Activated T-cell treated with anti-CD3 and anti-CD28 coated beads, Interleukin-2, amount 50 U/mL, for 48 hours (primary cell): ENCODE measurements at places on chromosomes 5 and 9.
A peak's percentile ranks its signal among the peaks of the same experiment; 100 is the strongest.

GRCh38 chr5:81172710-81173109 is 60.4 kb upstream of the CKMT2 start:
- no peak for DNase-seq

DNA sequence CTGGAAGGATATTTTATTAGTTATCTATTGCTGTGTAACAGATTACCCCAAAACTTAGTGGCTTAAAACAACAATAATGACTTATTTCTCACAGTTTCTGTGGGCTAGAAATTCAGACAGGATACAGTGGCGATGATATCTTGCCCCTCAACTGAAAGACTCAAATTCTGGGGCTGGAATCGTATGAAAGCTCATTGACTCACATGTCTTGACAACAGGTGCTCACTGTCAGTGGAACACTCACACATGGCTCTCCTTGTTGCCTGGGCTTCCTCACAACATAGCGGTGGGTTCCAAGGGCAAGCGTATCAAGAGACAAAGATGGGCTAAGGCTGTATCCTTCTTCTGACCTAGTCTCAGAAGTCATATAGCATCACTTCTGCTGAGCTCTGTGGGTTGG is 3.7 kb upstream of the GNPDA1 start:
- DNase-seq = peak; percentile 64

DNA sequence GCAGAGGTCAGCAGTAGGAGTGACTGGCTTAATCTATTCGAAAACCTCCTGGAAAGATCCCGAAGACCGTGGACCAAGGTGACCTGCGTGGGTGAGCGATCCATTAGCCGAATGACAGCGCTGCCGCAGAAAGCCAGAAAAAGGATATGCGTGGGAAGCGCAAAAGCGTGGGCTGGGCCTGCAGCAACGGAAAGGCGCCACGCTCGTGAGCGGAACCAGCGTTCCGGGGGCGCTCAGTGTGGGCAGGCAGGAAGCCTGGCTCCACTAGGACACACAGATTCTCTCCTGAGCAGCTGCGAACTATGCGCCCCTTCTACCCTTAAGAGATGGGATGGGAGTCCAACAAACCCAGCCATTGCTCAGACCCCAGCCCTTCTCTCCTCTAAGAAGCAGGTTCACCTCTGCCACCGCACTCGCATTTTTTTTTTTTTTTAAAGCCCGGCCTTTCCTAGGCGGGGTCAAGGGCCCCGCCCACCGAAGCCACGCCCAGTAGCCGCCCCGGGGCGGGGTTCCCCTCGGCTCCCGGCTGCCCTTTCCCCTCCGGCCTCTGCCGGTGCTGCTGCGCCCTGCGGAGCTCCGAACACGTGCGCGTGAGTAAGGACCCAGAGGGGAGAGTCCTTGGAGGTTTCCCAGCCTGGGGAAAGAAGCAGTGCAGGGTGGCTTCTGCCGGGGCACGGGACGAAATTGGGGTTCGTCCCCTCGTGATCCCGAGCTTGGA is 19.8 kb upstream of the MATR3 start:
- peak; percentile 94 for DNase-seq

DNA sequence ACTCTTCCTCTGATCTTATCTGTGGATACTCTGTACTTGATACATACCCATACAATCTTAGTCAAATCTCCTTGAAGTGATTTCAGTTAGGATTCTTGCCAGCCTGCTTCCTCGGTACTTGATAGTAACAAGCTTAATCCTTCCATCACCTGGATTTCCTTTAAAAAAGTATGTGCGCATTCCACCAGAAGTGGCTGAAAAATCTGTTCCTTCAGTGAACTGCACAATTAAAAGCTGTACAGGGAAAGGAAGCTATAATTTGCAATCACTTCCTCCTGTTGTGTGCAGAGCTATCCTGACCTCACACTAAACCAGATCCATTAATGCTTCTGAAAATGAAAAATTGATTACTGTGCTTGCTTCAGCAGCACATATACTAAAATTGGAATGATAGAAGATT is 47.3 kb downstream of the PWWP2A start:
- no peak for DNase-seq

DNA sequence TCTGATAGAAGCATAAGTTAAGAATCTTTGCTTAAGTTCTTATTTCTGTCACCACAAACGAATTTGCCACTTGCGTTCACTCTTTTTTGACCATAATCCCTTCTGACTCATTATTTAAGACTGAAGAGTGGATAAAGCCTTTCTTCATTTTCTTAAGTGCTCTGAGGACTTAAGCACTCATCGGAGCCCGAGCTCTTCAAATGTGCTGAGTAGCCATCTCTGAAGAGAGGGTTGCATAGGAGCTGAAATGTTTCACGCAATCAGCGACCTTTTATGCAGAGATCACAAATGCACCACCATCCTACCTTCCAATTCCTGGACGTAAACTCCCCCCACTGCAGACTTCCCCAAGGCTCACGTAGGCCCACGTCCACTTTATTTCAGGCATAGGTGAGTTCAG is 699.2 kb downstream of the IRX1 start:
- no peak for DNase-seq

- no peak for DNase-seq
Observed at GRCh38 chr9:99878651-99879050, 27.8 kb upstream of the STX17 start.
